NCI-H82 (cell line): ENCODE measurements at places on chromosomes 1 and 21.

DNA sequence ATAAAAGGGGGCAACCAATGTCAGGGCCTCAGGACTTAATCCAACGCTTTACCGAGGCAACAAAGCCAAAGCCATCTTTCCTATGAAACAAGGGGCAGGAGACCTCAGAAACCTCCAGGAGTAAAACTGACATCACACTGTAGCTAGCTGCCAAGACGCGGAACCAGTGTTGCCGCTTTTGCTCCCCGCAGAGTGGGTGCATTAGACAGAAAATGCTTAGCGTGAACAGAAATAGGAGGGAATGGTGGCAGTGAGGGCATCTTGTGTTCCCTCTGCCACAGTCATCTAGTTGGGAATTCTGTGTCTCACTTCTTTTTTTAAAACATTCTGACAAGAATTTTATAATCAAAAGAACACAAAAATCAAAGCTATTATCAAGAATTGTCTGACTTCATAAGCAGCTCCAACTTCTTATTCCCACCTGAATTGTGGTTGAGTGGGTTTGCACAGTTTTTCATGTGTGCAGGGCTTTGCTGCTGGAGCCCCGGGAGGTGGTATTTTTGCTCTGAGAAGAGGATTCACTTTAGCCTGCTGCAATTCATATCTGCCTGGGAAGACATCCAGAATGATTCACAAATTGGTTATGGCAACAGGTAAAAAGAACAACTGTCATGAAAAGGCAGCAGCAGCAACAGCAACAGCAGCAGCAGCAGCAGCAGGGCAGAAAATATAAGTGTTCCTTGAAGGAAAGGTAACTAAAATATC lies 82.2 kb upstream of the DIRAS3 start:
- DNase-seq: no peak

DNA sequence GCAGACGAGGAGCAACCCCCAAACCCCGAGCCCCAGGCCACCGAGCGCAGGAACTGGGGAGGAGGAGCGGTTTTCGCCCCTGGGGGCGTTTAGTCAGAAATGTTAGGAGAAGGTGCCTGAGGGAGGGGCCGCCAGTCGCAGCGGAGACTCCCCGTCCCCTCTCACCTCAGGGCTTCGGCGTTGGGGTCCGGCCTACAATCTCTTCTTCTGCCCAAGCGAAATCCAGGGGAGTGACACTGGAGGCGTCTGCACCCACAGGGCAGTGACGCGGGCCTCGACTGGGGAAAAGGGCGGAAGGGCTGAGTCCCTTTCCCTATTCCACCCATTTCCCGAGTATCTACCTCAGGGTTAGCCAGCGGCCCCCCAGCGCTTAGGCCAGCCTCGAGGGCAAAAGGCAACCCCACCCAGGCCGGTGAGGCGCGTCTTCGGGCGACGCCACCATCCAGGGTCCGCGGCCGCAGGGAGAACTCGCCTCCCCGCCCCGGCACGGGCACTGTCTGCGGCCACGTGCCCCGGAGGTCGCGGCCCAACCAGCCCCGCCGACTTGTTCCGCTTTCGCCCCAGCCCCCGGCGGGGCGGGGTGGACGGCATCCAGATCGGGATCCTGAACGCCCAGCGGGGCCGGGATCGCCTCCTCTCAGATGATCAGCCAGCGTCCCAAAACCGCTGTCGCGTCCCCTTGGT lies 118.7 kb upstream of the BARHL2 start:
- no peak for DNase-seq

DNA sequence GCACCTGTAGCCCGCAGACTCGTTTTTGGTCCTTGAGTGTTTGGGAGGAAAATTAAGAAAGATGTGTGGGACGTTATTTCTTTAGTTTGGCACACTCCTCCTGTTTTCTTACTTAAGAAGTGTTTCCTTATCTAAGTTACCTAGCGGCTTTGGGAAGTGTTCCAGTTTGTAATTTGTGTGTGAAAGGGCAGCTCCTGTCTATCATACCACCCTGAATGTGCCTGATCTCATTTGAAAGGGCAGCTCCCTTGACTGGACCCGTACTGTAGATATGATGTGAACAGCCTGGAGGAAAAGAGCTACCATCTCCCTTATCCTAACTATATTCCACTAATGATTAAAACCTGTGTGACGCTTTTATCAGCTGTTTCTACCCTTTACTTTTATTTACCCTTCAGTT lies 314.3 kb downstream of the CHRM3 start:
- DNase-seq: no peak

DNA sequence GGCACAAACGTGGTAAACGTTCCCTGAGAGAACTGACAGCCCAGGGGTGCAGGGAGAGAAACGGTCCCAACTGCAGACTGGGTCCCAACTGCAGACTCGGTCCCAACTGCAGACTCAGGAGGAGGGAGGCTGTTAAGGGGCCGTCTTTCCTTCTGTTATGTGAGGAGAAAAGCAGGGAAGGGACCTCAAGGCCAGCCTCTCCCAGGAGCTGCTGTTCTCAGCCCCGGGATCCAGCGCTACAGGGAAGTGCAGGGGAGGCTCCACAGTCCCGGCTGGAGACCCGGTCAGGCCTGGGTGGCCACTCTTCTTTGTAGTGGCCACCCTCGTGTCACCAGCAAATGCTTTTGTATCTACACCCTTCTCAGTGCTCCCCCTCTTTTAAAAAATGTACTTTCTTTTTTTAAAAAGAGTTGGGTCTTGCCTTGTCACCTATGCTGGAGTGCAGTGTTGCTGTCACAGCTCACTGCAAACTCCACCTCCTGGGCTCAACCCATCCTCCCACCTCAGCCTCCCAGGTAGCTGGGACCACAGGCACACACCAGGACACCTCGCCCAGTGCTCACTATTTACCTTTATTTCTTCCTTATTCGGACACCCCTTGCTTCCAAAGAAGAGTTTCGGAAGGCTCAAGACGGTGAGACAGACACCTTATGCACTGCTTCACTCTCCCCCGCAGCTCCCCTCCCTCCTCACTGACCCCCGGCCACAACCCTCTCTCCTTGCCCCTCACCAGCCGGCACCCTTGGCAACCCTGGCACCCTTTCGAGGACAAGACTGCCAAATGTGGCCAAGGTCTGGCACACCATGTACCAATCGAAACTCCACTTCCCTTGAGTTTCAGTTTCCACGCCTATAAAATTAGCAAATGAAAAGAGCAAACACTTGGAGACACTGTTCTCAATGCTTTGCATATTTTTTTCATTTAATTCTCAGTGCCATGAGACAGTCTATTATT lies 21.8 kb downstream of the CAPN2 start:
- no peak for DNase-seq

- peak; percentile 68 for DNase-seq
Measured at GRCh38 chr1:166133276-166133841, 33.4 kb downstream of the FAM78B start.
